Activated naive CD4-positive, alpha-beta T cell treated with anti-CD3 and anti-CD28 coated beads, Interleukin-2, amount 50 U/mL, for 72 hours (primary cell): ENCODE measurements at places on chromosomes 5 and 9.

DNA sequence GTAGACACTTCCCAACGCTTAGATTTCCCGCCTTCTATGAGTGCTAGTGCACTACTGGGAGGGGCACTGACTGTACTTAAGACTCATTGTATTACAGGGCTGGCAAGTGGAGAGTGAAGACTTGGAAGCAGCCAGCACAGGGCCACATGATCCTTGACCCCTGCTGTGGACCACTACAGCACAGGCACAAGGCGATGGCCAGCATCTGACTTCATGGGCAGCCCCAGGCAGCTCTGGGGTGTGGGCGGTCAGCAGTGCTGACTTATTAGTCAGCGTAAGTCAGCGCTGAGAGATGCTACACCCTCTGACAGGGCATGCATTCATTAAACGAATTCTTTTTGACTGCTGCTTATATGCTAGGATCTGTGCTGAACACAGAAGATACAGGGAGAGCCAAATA, 9.3 kb downstream of the SLC46A2 start:
- DNase-seq, result no peak

- DNase-seq, result no peak
These were observed 25.1 kb upstream of the UBE2QL1 start for GRCh38 chr5:6423327-6424109.

GRCh38 chr5:11963227-11963626, 59.0 kb upstream of the CTNND2 start:
- DNase-seq, result no peak

DNA sequence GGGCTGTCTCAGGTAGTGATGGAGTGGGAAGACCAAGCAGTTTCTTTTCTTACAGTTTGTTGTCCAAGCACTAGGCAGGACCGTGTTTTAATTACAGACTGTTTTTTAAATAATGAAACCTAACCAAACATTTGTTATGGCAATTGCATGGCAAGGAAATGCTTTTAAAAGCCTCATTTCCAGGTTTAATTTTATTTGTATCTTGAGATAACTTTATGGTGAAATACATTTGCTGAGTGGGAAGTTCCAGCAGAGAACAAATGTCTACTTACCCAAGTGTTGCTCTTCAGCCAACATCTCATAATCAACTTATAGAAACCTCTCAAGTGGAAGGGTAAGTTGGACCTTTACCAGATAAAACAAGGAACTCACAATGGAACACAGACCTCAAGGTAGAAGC, 11.8 kb upstream of the LHFPL2 start:
- no peak for DNase-seq

GRCh38 chr9:4741365-4742089, 525 bp upstream of the AK3 start:
- DNase-seq, result no peak

- no peak for DNase-seq
These were observed 523.6 kb upstream of the WWC1 start for GRCh38 chr5:167767795-167768194.

DNA sequence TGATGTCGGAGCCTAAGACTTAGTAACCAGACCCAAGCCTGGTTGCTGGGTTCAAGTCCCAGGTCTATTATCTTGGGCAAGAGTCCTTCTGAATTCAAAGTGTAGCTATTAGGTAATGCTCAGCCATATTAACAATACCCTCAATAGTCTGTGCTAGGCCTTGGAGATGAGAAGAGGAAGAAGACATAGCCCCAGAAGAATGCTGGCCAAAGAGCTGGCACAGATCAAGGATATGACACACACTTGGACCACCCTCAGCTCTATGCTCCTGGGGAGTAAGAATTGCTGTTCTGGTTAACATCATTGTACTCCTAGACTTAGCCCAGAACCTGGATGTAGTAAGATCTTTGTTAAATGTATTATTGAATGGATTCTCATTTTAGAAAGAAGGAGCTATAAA, 426.7 kb downstream of the CDK5RAP2 start:
- DNase-seq, result no peak

GRCh38 chr5:135878156-135878620, 17.5 kb downstream of the IL9 start:
- no peak for DNase-seq

- DNase-seq, result peak; percentile 23
These were observed 122.1 kb upstream of the MAP3K1 start for GRCh38 chr5:56693220-56693579.

GRCh38 chr5:181281077-181281983, 20.4 kb upstream of the TRIM52 start:
- no peak for DNase-seq

- DNase-seq, result no peak
These were observed 69.9 kb upstream of the CDK20 start for GRCh38 chr9:88044200-88044599.

DNA sequence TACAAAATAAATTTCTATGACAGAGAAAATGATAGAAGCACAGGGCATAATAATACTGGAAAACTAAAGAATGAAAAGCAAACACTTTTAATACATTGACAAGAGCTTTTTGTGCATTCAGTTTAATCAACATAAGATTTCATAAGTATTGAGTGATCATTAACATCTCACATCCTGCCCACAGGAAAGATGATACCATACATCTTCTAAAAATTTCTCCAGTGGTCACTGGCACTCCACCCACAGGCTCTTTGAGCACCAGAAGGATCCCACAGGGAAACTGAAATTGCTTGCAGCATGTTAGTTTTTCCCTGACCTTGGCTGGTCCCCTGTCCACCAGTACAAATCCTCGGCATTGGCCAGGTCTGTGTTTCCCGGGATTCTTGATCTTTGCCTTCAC, 186.0 kb downstream of the CEMIP2 start:
- no peak for DNase-seq

GRCh38 chr9:34086864-34087263, 38.2 kb upstream of the UBAP2 start:
- no peak for DNase-seq

GRCh38 chr5:128667751-128668150, 129.7 kb upstream of the FBN2 start:
- no peak for DNase-seq

- DNase-seq, result no peak
These were observed 47.7 kb upstream of the RPL26L1 start for GRCh38 chr5:172911628-172911880.

DNA sequence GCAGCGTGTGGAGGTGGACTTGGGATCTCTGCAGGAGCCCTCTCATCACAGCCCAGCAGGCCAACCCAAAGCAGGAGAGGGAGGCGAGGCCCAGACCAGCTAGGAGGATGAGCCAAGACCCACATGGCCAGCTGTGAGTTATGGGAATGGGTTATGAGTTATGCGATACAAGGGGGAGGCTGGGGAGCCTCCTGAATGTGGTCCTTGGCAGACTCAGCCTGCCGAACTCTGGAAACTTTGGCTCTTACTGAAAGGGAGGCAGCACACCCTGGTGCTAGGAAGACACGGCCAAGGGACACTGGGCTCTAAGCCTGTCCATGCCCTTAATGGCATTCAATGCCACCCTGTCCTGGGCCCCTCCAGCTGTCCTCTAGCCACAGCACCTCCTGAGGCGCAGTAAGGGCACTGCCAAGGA, 7.7 kb upstream of the VAV2 start:
- DNase-seq, result no peak

DNA sequence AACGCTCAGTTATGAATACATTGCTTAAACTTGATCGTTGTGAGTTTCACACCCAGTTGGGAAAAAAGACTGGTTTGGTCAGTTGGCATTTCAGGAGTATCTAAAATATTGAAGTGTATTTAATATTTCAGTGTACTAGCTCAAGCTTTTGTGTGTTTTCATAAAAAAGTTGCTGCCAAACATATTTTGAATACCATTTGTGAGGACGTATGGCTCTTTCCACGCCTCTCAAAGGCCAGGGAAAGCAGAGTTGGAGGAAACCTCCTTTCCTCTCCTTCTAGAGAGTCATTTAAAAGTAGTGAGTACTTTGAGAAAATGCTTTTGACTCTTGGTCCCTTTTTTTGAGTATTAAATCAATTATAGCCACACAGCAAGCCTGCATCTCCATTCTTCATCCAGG, 43.2 kb upstream of the ANKRD33B start:
- no peak for DNase-seq

DNA sequence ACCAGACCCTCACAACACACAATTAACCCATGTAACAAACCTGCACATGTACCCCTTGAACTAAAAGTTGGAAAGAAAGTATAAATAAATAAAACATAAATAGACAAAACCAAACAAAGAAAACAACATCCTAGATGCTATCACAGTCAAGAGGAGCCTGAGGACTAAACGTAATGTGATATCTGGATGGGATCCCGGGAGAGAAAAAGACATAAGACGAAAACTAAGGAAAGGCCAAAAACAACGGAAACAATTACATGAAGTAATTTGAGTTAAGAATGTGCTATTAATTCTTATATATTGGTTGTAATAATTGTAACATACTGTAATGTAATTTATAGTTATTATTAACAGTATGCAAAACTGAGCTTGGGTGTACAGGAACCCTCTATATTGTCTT, 793.9 kb downstream of the SEMA5A start:
- no peak for DNase-seq

- DNase-seq, result no peak
These were observed 96.0 kb upstream of the FSTL4 start for GRCh38 chr5:133708331-133708850.

DNA sequence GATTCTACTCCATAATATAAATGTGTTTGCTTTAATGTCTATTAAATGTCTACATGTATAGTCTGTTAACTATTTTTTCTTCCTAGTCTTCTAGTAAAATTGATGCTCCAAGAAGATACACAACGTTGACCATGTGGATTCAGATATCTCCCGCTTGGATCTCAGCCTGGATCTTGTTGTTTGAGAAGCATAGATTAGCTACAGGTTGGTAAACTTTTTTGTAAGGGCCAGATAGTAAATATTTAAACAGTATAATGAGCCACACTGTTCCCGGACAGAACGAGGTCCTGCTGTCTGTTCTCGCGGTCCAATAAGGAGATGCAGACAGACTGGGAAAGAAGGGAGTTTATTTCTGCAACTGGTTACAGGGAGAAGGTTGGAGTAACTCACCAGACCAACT, 86.2 kb upstream of the IL12B start:
- DNase-seq, result no peak

DNA sequence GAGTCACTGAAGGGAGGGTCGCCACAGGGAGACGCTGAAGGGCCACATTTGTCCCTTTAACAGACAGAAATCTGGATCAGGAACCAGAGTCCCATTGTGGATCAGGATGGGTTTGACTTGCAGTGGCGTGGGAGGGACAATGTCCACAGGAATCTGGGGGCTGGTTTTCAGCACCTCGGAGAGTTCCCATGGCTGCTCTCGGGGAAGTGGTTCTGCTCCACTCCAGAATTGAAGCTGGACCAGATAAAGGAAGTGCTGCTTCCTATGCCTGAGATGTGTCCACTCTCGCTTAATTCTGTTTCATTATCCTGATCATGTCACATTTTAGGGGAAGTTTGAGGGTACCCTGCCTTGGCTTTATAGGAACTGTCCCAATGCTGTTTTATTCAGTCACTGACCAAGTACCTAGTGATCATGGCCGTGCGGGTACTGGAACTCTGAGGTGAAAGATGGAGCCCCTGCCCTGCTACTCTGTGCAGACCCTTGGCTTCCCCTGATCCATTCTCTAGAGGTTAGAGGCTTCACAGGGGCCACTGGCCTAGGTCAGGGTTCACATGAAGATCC, 28.7 kb downstream of the ENHO start:
- no peak for DNase-seq

DNA sequence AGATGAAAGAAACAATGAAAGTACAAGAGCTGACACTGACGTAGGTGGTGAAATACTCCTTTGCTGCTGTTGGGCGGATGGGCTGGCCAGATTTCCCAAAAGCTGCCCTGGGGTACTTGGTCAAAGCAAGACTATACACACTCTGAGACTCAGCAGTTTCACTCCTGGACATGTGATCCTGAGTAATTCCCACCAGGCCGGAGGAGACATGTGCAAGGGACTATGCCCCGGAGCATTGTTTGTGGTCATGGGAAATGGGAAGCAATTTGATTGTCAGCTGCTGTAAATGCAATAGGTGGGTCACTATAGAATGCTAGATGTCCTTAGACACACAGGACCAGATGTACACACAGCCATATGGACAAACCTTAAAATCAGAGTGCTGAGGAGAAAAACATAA, 116.1 kb downstream of the DCP2 start:
- DNase-seq, result no peak

- DNase-seq, result no peak
These were observed 2.8 kb downstream of the GHR start for GRCh38 chr5:42426016-42426415.

DNA sequence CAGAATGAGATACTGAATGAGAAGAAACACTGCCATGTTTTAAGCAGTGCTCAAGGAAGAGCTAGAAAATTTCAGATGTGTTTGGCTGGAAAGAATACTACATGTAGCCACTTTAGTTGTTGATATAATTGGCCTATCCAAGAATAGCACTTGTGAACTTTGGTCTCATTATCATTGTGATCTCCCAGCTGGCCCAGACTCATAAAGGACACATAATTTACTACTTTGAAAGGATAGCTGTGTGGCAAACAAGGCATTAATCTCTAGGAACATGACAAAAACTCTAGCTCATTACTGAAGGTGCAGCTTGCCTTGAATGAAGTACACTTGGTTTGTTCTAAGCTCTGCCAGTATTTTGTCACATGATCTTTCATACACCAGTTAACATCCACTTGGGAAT, 356.3 kb downstream of the CSNK1G3 start:
- no peak for DNase-seq

GRCh38 chr9:29325894-29326293, 1752.6 kb upstream of the C9orf72 start:
- no peak for DNase-seq

DNA sequence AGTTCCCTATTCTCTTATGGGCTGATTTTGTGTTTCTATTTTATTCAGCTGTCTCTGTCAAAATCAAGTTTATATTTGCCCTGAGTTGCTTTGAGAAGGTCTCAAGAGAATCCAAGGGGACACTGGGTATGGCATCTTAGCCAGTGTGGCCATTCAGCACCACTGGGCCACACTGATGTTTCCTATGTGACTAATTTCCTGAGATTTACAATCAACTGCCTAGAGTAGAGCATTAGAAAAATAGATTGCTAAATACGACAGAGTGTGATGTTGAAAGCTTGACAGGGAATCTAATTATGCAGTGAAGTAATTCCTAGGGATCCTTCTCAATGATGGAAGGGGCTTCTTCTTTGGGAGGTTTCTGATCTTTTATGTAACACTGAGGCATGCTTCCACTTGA, 141.7 kb downstream of the SV2C start:
- DNase-seq, result no peak

DNA sequence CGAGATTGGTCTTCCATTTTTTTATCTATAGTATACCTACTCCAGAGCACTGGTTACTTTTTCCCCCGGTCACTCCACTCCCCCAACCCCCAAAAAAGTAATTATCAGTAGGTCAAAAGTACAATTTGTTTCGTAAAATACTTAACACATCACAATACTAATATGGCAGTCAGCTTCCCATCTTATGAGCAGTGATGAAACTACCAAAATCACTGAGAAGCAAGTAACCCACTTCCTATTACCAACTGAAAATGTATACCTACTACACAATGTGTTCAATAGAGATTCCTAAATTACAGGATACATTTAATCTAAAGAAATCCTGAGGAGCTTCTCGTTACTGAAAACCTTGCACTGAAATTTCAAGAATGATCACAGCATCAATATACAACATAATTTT, 1.9 kb downstream of the CERT1 start:
- DNase-seq, result no peak
